ENCODE measurements at places on chromosomes 1 and 21.

DNA sequence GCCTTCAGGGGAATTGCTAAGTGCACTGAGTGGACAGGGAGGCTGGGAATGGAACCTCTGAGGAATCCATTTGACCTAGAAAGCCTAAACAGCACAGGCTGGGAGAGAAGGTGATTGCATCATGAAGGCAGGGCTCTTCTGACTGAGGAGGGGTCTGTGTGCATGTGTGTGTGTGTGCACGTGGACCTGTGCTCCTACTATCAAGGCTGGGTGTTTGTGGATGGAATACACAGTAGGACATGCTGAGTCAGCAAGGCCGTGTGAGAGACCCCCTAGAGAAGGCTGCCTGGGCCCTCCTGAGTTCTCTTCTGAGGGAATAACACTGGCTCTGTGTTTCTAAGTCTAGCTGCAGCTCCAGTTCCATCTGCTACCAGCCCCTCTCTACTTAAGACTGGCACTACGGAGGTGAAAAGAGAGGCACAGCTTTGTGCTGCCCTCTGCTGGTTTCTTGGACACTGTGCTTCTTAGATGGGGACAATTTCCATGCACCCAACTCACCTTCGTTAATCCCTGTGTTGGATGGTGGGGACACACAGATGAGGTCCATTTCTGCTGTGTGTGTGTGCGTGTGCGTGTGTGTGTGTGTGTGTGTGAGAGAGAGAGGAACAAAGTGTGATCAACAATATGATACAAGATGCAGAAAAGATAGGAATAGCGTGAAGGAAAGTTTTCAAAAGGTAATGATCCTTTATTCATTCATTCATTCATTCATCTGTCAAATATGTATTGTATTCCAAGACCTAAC lies 6.2 kb upstream of the EFCAB14 start:
- DNase-seq = peak; percentile 39

DNA sequence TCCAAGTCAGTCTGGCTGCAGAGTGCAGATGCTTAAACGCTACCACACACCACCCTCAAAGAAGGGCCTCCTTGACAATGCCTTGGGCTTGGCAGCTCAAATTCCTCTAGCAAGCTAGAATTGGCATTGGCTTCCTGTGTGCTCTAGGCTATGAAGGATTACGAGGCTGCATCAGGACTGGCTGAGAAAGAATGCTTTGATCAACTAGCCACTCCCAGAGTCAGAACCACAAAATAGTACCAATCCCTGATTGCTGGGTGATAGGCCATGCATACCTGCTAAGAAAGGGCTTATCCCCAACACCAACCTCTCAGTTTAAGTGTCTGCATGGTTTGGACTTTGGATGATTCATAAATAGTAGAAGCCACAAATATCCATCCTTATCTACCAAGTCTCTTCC lies 504.9 kb downstream of the OMA1 start:
- DNase-seq = no peak

DNA sequence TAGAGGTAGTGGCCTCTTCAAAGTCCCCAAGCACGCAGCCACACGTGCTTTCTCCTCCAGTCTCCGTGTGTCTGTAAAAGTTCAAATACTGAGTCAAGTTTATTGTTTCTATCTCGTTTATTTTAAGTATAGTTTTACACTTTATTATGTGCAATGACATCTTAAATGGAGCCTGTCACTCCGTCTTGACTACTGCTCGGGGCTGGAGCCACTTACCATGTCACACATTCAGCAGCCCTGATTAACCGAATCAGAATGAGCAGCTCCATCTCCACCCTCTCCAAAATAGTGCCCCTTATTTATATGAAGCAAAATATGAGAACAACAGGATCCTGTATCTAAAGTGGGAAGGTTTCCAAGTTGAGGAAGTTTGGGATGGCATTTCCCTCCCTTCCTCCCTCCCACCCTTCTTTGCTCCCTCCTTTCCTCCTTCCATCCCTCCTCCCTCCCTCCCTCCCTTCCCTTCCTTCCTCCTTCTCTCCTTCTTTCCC lies 201.0 kb downstream of the PBX1 start:
- no peak for DNase-seq

DNA sequence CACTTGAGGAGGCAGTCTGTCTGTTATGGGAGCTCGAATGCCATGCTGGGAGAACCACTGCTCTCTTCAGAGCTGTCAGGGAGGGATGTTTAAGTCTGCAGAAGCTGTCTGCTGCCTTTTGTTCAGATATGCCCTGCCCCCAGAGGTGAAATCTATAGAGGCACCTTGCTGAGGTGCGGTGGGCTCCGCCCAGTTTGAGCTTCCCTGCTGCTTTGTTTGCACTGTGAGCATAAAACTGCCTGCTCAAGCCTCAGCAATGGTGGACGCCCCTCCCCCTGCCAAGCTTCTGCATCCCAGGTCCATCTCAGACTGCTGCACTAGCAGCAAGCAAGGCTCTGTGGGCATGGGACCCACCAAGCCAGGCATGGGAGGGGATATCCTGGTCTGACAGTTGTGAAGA lies 247.5 kb downstream of the LMX1A start:
- DNase-seq = no peak

DNA sequence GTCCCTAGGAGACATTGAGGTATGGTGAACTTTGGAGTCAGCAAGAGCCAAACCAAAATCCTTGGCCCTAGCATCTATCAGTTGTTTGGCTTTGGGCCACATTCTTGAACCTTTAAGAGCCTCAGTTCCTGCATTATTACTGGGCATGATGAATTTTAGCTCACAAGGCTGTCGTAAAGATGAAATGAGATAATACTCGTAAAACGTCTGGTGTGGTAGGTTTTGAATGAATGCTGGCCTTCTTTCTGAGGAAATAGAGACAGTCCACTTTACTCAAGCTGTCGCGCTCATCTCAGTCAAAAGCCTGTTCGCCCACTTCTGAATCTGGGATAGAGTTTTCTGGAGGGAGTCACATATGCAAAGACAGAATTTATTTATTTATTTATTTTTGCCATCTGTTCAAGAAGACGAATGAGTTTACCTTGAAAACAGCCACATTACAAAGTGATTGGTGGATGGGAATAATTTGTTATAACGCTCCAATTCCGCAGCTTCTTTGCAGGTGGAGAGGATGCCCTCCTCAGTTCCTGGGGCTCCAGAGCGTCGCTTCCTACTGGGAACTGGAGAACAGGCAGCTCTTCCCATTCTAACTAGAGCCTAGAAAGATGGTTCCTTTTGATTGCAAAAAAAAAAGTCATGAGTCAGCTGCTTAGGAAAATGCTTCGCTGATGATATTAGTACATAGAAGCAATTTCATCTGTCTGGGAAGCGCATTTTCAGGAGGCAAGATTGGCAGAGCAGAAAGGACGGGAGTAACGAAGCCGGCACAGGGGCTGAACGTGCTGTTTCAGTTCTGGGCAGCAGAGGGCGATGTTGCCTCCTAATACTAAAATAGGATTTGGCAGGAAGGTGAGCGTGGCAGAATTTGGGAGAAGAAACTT lies 49.9 kb upstream of the CYP2J2 start:
- DNase-seq = no peak

- DNase-seq = no peak
Measured at GRCh38 chr1:53891678-53892077, 2.1 kb upstream of the YIPF1 start.

- DNase-seq = no peak
Measured at GRCh38 chr21:19236209-19236608, 832.6 kb upstream of the TMPRSS15 start.

GRCh38 chr21:28174701-28175100 lies 818.0 kb downstream of the LTN1 start:
- DNase-seq = no peak

- no peak for DNase-seq
Measured at GRCh38 chr1:45787905-45788304, 15.5 kb upstream of the MAST2 start.

- DNase-seq = no peak
Measured at GRCh38 chr1:174215766-174216165, 56.4 kb downstream of the RABGAP1L start.

DNA sequence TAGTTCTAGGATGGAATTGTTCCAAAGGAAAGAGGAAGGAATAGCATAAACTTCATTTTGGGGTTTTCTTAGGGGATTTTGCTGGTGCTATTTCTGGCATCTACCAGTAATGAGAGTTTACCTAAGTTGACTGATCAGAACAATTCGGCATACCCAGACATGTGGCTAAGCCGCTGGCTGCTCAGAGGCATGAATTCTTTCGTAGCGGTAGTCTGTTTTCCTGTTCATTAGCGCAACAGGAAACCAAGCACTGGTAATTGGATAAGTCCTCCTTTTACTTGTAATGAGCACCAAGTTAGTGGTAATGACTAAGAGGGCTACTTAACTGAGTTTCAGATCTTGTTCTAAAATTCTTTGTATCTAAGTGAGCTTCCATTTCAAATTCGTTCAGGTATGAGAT lies 38.6 kb downstream of the C21orf91 start:
- peak; percentile 23 for DNase-seq

GRCh38 chr1:154611150-154611862 lies 3.3 kb upstream of the ADAR start:
- DNase-seq = no peak

DNA sequence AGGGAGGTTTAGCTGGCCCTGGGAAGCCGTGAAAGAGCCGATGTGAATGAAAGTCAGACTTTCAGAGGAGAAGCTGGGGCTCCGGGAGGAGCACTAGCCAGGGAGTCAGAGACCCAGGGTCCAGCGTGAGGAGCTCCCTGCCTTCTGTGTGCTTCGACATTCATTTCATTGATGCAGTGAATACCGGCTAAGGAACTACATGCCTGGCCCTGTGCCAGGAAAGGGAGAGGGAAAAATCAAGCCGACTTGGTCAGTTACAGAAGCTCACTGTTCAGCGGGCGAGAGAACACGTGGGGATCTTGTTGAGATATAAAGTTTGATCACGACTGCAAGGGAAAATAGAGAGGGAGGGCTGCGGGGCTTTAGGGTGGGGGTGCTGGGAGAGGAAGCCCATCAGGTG lies 76.7 kb upstream of the RUNX3 start:
- peak; percentile 33 for DNase-seq

- no peak for DNase-seq
Measured at GRCh38 chr1:36595921-36596320, 113.2 kb upstream of the CSF3R start.

- DNase-seq = no peak
Measured at GRCh38 chr1:74587888-74588287, 75.5 kb upstream of the LRRC53 start.

DNA sequence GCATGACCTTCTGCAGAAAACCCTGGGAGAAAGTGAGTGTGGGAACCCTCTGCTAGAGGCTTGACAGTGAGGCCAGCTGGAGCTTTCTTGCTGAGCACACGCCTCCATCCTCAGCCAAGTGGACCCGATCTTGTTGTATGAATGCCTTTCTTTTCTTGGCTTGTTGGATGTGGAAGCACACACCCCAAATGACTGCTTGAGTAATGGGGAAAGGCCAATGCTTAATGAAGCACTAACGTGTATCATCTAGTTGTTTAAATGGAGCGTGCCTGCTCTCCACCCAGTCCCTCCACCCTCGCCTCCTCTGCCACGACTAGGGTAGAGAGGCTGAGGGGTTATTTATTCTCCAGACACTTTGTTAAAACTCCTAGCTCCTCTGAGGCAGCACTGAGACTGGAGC lies 54.3 kb upstream of the IKBKE start:
- DNase-seq = no peak

DNA sequence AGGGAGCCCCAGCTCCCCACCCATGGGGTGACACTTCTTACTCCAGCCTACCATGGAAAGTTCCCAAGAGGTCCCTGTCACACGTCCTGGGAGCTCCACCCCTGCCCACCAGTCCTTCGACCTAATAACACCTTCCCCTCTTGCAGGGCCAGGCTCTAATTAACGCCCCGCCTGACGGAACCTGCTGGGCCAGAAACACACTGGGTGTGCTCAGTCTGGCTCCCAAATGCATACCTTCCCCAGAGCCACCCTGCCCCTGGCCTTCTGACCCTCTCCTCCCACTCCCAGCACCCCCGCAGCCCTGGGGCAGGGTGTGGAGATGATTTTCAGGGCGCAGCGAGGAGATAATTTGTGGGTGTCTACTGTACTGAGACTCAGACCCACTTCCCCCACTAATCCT lies 20.6 kb downstream of the PGLYRP3 start:
- DNase-seq = no peak

DNA sequence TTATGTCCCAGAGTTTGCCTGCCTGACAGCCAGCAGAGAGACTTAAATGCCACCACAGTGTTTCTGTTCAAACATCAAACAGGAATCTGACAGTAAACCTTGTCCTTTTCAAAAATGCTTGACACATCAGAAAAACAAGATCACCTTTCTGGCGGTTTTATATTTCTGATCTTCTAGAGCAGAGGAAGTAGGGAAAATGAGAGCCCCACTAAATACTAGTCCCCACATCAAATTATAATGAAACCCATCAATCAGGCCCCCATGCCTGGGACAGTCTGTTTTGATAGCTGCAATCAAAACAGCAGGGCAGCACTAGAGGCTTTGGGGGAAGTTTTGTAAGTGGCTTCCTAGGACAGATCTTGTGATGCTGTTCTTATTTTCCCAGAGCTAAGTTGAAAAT lies 129.3 kb downstream of the CNIH3 start:
- no peak for DNase-seq

GRCh38 chr1:240739754-240740153 lies 127.8 kb upstream of the GREM2 start:
- no peak for DNase-seq

DNA sequence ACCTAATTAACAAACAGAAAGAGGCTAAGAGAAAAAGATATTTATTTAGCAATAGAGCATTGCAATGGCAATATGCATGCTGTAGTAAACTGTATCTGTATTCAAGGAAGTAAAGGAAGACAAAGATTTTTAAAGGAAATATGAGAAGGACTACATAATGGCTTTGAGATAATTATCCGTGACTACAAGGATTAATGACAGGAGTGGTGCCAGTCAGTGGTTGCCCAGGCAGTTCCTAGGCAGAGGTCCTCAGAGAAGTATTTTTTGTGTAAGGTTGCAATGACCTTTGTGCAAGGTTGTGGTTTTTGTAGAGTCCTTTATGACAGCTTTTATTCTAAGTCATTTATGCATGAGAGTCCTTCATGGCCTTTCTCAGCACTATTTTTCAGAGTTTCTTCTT lies 711.1 kb upstream of the CHRM3 start:
- DNase-seq = no peak

DNA sequence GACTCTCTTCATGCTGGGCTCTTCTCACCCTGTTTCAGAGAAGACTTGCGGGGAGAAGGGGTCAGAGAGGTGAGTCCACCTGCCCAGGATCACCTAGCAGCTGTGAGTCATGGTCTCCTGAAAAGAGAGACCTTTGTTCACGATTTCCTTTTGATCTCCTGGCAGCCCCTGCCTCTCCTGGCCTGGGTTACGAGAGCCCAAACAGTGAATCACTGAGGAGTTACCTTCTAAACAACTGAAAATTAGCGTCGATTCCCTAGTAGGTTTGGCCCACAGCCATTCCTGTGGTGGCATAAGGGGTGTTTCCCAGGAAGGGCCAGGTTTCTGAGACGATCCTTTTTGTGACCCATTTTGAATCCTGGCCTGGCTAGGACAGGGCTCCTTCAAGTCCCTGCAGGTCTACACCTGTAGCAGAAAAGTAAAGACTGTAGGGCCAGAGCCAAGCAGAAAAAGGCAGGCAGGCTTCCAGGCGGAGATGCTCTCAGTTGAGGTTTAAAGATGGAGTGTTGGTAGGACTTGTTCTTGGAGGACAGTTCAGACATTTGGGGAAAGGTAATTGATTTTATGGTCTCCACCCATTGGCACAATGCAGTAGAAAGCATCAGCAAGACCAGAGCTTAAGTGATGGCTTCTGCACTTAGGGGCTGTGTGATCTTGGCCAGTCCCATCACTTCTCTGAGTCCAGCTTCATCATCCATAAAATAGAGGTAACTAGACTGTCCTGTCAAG lies 2.1 kb upstream of the PLA2G2E start:
- no peak for DNase-seq

- peak; percentile 64 for DNase-seq
Measured at GRCh38 chr1:155648207-155649147, 38.5 kb downstream of the MSTO1 start.
